ENCODE measurements at places on chromosomes 5 and 9.

DNA sequence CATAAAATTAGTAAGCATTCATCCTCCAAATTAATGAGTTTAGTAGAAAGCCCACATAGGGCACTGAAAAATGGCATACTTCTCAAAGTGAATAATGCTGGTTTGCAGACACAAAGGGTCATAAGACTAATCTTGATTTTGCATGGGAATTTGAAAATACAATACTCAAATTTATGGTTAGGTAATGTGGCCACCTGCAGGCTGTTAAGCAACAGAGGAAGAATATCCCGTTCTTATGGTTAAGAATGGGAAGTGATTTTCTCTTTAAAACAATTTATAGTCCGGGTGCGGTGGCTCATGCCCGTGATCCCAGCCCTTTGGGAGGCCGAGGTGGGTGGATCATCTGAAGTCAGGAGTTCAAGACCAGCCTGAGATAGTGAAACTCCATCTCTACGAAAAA lies 9.4 kb upstream of the PLCXD3 start:
- no peak for DNase-seq

DNA sequence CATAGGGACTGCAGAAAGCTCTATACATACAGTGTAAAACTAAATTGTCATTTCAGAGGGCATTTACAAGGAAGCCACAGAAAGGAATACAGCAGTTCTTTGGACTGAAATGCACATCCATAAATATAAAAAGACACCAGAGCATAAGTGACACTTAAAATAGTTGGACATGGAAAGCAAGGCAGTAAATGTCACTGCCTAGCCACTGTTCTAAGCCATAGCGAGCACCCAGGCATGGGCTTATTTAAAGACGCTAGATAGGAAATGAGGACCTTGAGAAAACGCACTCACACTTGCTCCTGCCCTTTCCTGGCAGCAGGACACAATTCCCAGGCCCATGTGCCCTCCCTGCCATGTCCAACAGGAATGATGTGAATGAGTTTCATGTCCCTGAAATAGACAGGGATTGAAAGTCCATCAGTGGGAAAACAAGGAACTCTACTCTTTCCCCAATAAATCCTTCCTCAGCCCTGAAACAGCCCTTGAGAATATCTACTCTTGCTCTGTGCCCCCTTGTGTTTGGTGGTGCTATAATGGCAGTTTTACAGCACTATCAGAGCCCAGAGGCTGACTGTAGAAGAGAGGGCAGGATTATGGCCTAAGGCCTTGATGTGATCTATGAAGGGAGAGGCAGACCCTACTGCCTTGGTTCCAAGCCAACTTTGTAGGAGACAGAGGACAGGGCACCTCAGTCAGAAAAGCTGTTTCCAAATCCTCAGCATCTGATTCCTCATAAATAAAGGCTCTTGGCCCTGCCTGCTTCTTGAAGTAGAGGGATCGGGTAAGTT lies 182.9 kb downstream of the SAXO1 start:
- DNase-seq, result no peak

DNA sequence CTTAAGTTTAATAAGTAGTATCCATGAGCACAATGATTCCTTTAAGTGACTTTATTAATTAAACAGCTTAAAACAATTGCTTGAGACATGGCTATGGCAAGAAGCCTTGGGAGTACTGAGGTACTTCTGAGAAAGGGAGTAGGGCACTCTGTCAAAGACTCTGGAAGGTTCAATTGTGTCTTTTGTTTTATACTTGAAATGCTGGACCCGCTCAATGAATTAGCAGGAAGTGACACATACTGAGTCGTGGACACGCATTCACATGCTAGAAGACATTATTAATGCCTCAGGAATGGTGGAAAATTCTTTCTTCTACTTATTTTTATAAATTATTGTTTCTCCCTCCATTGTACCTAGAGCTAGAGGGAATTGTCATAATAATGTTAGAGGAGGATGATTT lies 347.3 kb upstream of the ZNF608 start:
- no peak for DNase-seq

GRCh38 chr5:142900927-142901326 lies 130.8 kb downstream of the ARHGAP26 start:
- no peak for DNase-seq

DNA sequence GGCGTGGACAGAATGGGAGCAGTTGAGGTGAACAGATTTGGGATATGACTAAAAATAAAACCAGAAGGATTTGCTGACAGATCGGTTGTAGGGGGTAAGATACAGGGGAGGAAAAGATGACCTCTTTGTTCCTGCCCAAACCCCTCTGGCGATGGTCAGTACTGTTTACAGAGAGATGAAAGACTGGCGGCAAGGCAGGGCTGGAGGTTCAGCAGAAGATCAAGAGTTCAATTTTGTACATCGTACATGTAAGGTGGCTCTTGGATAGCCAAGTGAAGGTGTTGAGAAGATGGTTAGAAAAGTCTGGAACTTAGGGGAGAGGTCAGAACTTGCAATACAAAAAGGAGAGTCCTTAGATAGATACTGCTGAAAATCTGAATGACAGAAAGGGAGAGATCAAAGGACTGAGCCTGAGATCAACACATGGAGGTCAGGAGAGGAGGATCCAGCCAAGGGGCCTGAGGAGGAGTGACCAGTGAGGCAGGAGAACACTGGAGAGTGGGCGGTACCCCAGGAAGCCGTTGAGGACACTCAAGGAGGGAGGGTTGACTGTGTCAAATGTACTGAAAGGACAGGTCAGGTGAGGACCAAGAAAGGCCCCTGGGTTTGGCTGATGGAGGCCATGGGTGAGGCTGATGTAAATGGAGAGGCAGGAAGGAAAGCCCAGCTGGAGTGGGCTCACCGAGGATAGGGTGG lies 7.1 kb downstream of the IL4 start:
- no peak for DNase-seq

DNA sequence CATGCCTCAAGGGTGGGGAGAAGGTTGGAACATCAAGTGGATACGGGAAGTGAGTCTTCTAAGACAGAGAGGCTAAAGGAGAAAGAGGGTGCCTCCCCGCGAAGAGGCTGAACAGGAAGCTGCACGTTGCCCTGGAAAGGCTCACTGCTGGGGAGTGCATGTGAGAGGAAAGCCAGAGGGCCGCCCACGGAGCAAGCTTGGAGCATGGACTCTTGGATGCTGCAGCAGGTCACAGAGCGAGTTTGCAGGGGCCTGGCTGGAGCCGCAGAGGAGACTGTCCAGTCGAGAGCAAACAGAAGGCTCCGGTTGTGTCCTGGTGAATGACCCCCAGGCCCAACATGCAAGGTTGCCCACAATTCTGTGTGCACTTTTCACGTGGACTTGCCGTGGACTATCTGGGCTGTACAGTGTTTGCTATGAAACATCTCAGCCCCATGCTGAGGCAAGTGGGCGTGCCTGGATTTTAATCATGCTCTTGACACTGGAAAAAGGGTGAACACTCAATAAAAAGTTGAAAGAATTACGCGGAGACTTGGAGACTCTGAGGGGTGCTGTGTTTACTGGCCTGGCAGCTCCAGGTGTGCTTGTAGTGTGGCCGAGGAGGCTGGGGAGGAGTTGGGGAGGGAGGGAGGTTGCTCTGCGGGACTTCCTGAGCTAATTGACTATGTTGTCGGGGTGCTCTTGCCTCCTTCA lies 54.5 kb upstream of the GARNL3 start:
- DNase-seq, result no peak

GRCh38 chr5:40572937-40573336 lies 106.8 kb upstream of the PTGER4 start:
- no peak for DNase-seq

DNA sequence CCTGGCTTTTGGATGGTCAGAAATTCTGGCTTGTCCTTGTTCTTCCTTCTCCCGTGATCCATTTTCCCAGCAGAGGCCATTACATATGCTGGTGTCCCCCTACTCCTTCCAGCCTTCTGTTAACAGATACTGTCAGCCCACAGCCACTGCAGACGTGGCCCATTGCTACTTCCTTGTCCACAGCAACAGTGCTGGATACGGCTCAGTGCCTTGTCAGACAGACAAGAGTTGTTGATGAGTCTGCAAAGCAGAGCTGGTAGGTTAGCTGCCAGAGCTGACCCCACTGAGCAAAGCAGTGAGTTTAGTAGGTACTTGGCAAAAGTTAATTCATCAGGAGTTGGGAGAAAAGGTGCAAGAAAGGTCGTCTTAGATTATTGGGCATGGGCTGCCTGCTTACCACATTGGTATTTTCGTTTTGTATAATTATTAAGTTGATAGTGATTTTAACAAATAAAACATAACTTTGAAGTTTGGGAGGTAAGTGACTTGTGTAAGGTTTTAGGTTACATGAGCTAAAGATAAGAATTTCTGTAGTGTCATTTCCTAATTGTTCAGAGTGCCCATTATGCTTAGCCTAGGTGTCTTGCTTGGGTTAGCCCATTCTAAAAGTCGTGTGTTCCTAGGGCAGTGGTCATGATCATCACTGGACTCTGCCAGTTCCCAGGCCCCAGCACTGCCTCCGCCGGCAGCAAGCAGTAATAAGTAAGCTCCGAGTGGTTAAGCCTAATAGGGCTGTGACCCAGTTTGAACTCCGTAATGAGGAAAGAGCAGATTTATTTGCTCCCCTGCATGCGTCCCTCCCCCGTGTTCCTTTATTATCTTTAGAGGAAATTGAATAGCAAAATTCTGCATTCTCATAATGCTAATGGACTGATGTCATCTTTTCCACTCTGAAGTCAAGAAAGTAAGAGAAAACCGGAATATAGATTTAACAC lies 292.0 kb downstream of the FANCC start:
- DNase-seq, result no peak

DNA sequence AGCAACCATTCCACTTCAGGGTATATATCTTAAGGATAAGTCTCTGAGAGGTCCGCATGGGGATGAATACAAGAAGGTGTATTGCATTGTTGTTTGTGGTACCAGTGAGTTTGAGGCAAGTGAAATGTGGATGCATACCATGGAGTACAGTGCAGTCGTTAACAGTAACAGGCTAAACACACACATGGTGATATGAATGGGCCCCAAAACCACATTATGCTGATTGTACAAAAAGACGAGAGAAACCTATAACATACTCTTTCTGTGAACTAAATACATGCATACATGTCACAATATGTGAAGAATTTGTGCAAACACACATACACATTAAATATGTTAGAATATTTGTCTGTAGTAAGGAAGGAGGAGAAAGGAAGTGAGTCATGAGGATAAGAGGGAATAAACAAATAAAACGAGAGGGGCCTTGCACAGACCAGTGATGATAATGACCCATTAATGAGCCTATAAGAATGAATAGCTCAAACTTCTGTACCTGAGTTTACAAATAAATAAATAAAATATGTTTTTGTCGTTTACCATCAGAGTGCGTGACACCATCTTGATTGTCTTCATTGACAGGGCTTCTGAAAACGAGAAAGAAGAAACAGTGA lies 66.5 kb upstream of the RICTOR start:
- DNase-seq, result no peak

DNA sequence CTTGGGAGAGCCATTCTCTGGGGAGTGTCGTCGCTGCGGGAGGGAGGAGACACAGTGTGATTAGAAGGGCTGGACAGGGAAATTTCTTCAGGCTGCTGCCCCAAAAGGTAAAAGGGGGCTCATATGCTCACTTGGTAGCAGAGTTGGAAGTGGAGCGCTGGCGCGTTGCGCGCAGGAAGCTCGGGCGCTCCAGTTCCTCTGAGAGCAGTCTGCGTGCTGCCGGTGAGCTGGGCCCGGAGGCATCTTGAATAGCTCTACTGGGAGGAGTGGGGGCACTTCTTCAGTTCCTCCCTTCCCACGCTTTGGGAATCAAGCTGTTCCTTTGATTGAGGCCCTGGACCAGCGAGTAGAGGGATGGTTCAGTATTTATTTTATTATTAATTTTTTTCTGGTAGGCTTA lies 2.7 kb downstream of the RXFP3 start:
- no peak for DNase-seq

GRCh38 chr9:107905308-107906020 lies 415.9 kb upstream of the KLF4 start:
- DNase-seq, result no peak

DNA sequence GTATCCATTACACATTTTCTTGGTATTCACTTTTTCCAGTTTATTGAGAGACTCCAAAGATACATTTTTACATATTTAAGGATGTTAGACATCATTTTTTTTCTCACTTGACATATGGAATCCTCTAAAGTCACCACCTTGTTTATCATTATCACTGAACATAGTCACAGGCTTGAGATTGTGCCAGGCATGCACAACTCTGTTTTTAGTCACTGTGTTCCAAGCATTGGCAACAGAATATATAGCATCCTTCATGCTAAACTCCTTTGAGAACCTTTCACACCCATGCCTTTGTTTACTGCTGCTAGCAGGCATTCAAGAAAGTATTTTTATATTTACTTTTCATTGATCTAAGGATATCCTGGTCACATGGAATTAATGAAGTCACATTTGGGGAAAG lies 668.6 kb upstream of the ARRDC3 start:
- DNase-seq, result no peak

GRCh38 chr5:2168601-2169429 lies 286.1 kb upstream of the IRX4 start:
- no peak for DNase-seq

GRCh38 chr5:132497488-132497997 lies 7.0 kb upstream of the IRF1 start:
- DNase-seq, result no peak

DNA sequence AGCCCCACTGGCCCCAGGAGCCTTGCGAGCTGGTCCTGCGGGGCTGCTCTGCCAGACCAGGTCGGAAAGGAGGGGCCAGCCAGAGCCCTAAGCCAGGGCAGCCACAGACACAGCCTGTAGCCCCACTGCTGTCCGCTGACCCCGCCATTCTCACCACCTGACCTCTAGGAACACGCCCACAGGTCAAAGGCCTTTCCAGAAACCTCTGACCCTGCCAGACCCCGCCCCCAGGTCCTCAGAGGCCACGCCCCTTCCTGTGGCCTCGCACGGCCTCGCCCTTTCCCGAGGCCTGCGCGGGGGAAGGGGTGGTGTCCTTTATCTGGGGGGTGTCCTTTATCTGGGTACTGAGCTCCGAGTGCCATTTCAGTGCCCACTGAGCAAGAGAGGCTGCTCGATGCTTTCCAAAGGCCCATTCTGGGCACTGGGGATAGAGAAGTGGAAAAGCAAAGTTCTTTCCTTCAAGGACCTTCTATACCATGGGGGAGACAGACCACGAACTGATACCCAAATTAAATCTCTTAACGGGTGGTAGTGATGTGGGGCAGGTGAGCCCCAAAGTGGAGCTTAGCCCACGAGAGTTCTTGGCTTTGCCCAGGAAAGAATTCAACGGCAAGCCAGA lies 46.5 kb downstream of the P4HA2 start:
- DNase-seq, result no peak

GRCh38 chr9:78507037-78507436 lies 210.1 kb downstream of the PSAT1 start:
- no peak for DNase-seq

GRCh38 chr5:14545308-14545707 lies 36.3 kb upstream of the OTULINL start:
- DNase-seq, result no peak
